ENCODE measurements at places on chromosomes 16 and 17. TPM values are rescaled to one million over a fixed set of nuclear protein-coding genes. Genes with fewer than 3 reads are reported as not detected.

- no peaks in the 10 kb centered on the region for H3K27me3 ChIP-seq
- H3K36me3 ChIP-seq, result peaks cover 5% of the 10 kb centered on the region
- DNase-seq, result peak; percentile 55
- no peak overlapping the region for H3K4me3 ChIP-seq
- no peak overlapping the region for H3K27ac ChIP-seq
Observed at GRCh38 chr17:67157732-67158639, 87.0 kb downstream of the HELZ start.

DNA sequence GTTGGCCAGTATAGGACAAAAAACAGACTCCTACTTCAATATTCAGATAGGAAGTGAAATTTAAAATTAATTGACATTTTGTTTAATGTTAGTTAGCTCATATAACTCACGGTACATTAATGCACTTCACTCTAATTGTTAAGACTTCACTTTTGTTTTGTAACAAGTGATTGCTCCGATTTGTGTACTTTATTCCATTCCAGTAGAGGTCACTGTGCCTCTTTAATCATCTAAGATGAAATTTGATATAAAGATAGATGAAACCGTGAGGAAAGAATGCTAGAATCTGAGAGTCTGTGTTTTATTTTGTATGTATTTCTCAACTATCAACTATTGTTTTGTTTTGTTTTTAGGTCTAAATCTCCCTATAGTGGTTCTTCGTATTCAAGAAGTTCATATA lies 29.0 kb downstream of the RBBP6 start:
- no peak overlapping the region for H3K4me3 ChIP-seq
- H3K36me3 ChIP-seq, result peaks cover 16% of the 10 kb centered on the region
- H3K27me3 ChIP-seq, result no peaks in the 10 kb centered on the region
- peak; percentile 49 for DNase-seq
- H3K27ac ChIP-seq, result no peak overlapping the region

GRCh38 chr17:63544467-63545301 lies 5.6 kb upstream of the DCAF7 start:
- H3K36me3 ChIP-seq, result no peaks in the 10 kb centered on the region
- no peak for DNase-seq
- peaks cover 3% of the 10 kb centered on the region for H3K27me3 ChIP-seq

CLEC3A gene
- total RNA-seq, result not detected

GRCh38 chr16:78444-79150 lies 572 bp downstream of the MPG start:
- H3K4me1 ChIP-seq, result peaks cover 36% of the 10 kb centered on the region
- H3K27ac ChIP-seq, result peak overlapping the region; percentile 96
- peaks cover 22% of the 10 kb centered on the region for H3K36me3 ChIP-seq
- DNase-seq, result peak; percentile 59
- peak overlapping the region; percentile 61 for H3K4me3 ChIP-seq

CHST6 gene
- 0.26 TPM for total RNA-seq

CHAD gene
- total RNA-seq, result not detected

- H3K4me3 ChIP-seq, result no peak overlapping the region
- no peaks in the 10 kb centered on the region for H3K36me3 ChIP-seq
- H3K27me3 ChIP-seq, result no peaks in the 10 kb centered on the region
- H3K27ac ChIP-seq, result no peak overlapping the region
- no peak for DNase-seq
- peaks cover 6% of the 10 kb centered on the region for H3K4me1 ChIP-seq
Observed at GRCh38 chr16:49634235-49635008, 221.5 kb downstream of the ZNF423 start.

CDR2 gene
- total RNA-seq, result 53.7 TPM

GRCh38 chr17:50956750-50957523 lies 90.8 kb upstream of the TOB1 start:
- peak; percentile 48 for DNase-seq
- H3K4me1 ChIP-seq, result peaks cover 12% of the 10 kb centered on the region
- no peak overlapping the region for H3K4me3 ChIP-seq
- H3K27ac ChIP-seq, result no peak overlapping the region

DNA sequence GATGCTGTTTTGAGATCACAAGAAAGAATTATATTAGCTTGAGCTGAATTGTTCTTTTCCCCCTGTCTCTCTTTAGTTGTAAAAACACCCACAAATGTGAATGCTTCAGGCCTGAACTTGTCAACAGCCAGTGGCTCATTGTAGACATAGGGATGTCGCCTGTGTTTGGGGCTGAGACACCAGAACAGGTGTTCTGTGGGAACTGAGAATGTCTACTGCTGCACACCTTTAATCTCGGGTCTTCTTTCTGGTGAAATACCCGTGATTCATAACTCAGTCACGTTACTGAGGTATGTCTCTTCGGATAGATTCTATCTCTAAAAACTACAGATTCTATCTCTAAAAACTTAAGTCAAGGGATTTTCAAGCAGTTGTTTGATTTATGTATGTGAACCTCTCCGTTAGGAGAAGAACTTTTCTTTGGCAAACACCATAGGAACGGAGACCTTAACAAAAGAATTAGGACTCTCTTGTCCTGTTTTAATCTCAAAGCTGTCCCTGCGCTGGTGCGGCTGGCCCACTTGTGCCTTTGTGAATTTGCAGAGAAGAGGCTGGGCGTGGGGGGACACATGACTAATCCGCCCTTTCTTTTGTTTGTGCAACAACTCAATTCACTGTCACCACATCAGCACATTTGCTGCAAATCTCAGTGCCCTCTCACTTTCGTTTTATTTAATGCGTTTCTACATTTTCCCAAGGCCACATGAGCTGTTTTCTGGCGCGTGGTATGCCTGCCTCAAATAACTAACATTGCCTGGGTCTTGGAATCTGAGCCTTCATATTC lies 643.0 kb downstream of the MAF start:
- no peaks in the 10 kb centered on the region for H3K36me3 ChIP-seq
- H3K4me3 ChIP-seq, result no peak overlapping the region
- DNase-seq, result no peak
- no peak overlapping the region for H3K27ac ChIP-seq

DNA sequence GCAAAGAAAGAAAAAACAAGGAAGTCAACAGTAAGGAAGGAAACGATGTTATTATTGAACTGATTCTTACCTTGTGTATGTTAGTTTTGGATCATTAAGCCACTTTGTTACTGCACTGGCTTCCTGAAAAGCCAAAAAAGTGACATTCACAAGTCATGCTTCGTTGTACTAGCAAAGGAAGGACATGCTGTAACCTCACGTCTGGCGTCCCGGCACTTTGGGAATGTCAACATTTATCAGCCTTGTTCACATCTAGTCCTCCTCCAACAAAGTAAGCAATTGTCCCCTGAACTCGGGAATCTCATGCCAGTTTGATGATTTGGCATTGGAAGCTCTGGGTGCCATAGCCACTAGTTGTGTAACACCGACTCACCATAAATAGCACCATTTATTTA lies 731 bp upstream of the MKS1 start:
- H3K4me1 ChIP-seq, result no peaks in the 10 kb centered on the region
- no peaks in the 10 kb centered on the region for H3K36me3 ChIP-seq
- no peak overlapping the region for H3K4me3 ChIP-seq

ZSCAN10 gene
- total RNA-seq, result not detected

GRCh38 chr17:77811521-77811920 lies 147.0 kb upstream of the TNRC6C start:
- DNase-seq, result peak; percentile 68
- H3K27ac ChIP-seq, result no peak overlapping the region

TM4SF5 gene
- not detected for total RNA-seq

DNA sequence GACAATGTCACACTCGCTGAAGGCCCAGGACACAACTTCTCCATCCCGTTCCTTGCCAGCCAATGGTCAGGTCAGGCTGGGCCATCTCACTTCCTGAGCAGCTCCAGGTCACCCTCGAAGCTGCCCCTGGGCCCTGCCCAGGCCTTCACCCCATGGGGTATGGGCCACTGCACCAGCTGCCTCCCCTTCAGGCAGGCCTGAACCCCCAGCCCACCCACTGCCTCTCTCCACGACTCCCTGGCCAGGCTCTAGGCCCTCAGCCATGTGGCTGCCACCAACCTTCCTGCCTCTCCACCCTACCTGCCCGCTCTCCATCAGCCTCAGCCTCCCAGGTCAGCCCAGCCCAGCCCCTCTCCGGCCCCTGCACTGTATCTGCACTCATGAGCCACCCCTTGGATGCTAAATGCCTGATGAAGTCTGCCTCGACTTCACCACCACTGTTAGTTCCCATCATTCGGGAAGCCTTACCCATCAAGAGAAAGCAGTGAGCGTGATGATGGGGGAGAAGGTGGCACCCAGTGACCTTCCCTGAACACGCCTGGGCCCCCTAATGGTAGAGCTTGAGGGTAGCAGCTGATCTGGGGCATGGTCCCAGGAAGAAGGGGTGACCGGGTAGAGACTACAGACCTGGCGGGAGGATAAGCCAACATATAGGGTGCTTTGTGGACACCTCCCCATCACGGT lies 30.9 kb upstream of the C16orf95 start:
- DNase-seq, result no peak
- H3K27ac ChIP-seq, result no peak overlapping the region

DNA sequence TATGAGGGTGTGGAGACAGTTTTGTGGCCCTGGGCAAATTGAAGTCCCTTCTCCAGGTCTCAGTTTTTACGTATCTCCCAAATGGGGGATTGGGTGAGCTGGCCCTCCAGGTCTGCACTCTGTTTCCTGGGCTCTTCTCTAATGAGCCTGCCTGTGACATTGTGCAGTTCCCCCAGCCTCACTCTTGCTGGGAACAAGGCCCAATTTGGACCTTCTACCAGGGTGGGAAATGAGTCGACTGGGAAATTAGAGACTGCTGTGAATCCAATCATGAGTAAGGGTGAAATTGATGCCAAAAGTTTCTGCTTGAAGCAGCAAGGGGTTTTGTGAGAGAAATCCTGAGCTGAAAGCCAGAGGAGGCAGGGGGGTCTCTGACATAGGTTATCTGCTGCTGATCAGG lies 71.5 kb upstream of the KSR1 start:
- H3K4me1 ChIP-seq, result peaks cover 16% of the 10 kb centered on the region
- H3K4me3 ChIP-seq, result no peak overlapping the region
- DNase-seq, result peak; percentile 53
- H3K27ac ChIP-seq, result no peak overlapping the region

- peak; percentile 28 for DNase-seq
- H3K36me3 ChIP-seq, result no peaks in the 10 kb centered on the region
- peaks cover 25% of the 10 kb centered on the region for H3K4me1 ChIP-seq
- H3K4me3 ChIP-seq, result no peak overlapping the region
- H3K27ac ChIP-seq, result no peak overlapping the region
Observed at GRCh38 chr16:51876934-51877333, 670.0 kb downstream of the TOX3 start.

NHERF2 gene
- total RNA-seq, result 16.9 TPM
